ENCODE measurements at places on chromosomes 1 and 21. TPM values are rescaled to one million over a fixed set of nuclear protein-coding genes. Genes with fewer than 3 reads are reported as not detected.
A peak's percentile ranks its signal among the peaks of the same experiment; 100 is the strongest.

Gene RPL22
- 1,131 TPM for polyA plus RNA-seq

DNA sequence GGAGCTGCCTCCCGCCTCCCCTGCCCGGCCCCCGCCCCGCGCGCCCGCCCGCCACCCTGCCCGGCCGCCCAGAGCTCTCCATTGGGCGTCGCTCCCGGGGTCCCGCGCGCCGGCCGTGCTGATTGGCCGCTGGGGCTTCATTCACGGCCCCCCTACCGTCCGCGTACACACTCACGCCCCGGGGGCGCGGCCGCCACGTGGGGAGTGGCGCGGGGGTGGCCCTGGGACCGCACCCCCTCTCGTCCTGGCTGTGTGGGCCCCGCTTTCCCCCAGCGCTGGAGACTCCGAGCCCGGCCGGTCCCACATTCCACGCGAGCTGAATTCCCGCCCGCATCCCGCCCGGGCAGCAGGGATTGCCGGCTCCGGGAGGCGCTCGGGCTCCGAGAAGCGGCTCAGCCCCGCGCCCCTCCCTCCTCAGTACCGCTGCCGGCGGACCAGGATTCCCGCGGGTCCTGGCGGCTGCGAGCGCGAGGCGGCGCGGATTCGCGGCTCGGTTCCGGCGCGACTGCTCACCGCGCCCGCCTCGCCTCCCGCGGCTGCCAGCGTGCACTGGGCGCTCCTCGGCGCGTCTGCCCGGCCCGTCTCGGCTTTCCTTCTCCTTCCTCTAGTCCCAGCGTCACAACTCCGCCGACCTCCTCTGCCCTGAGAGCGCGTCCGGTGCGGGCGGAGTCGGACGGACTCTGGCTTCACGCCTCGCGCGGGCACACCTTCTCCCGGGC is 450 bp upstream of the POU3F1 start:
- DNase-seq = peak; percentile 66

DNA sequence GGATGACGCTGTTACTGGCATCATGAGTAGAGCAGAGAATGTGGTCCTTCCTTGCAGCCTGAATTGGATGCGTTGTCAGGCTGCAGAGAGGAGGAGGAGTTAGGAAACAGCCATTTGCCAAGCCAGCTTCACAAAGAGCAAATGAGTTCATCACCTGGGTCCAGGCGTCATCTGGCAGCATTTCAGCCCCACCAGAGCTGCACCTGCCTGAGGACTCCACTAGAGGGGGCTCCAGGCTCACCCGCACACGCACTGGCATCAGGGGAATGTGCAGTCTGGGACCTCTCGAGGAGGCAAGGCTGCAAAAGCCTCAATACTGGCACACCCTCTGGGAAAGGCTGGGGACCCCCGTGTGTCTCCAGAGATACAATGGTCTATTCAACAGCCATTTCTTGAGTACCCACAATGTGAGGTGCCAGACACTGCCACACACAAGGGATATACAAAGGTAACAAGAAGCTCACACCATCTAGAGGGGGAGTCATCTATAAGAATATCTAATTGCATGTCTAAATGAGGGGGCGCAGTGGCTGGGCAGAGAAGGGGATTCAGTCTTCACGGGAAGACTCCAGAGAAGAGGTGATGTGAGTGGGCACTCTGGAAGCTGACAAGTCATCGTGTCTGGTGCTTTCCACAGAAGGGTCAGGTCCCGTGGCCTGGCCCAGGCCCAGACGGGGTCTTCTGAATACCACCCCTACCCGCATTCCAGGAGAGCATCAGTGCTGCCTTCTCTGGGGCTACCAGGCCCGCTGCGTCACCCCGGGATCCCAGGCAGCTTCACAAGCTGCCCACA is 53.5 kb upstream of the CNTN2 start:
- DNase-seq = peak; percentile 58

GRCh38 chr1:204475656-204476432 is 18.8 kb downstream of the PIK3C2B start:
- no peak for DNase-seq

DNA sequence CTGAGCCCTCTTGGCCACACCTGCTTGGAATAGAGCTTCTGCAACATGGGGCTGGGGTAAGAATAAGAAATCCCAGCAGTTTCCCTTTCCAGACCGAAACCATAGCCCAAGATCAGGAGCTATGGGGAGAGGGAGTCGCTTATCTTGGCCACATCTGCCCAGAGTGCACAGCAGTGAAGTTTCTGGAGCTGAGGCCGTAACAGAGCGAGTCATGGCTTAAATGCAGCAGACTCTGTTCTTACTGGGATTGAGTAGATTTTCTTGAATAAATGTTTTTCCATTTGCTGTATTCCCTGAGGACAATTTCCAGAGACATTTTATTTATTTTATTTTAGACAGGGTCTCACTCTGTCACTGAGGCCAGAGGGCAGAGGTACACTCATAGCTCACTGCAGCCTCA is 33.5 kb downstream of the CFAP57 start:
- DNase-seq = peak; percentile 19

DNA sequence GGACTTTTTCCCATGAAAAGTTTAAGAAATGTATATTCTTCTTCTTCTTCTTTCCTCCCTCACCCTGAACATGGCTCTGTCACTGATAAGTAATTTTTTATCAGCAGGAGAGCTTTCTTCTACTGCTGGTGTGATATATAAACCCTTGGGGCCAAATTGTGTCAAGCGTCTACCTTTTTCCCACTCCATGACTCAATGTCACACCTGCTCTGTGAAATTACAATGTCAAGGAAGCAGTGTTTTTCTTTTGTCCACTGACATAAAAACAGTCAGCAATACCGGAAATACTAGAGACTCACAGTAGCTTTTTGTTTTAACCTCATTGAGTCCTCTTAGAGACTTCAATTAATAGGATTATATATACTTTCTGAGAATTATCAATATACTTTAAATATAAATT is 416.2 kb upstream of the ADGRL4 start:
- no peak for DNase-seq

Gene UBAP2L
- 143 TPM for polyA plus RNA-seq

DNA sequence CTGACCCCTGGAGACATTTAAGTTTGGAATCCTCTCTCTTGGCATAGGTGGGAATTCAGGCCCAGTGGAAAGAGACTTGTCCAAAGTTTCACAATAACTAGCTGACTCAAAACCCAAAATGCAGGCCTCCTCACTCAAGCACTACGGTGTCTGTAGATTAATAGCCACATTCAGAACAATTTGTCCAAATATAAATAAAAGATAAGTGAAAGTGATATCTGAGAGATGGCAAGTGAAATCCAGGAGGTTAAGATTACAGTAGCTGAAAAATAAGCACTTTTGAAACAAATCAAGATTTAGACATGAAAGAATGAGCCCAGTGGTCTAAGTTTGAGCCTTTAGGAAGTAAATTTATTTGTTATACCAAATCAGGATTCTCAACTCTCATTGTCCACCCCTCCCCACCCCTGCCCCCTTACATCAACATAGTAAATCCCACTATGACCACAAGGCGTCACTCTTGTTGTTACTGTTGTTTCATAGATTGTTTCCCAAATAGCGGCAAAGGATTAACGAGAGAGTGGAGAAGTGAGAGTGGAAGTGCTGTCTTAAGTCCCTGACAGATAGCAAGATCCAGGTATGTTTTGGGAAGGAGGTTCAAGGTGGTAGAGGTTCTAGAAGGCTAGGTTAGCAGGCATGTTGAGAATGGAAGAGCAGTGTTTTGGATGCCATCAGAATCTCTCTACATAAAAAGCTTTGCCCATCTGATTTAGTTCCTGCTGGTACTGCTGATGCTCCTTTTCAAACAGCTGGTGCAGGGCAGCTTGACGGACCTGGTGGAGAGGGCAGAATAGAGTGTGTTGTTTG is 7.1 kb upstream of the TPM3 start:
- DNase-seq = peak; percentile 30

Gene RGS8
- polyA plus RNA-seq = 0.19 TPM

DNA sequence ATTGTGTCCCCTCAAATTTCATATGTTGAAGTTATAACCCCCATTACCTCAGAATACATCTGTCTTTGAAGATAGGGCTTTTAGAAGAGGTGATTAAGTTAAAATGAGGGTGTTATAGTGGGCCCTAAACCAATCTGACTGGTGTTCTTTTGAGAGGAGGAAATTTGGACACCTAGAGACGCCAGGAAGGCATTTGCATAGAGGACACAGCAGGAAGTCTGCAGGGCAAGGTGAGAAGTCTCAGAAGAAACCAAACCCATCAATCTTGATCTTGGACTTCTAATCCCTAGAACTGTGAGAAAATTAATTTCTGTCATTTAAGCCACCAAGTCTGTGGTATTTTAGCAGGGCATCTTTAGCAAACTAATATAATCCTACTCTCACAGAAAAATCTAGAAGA is 13.0 kb downstream of the GOLPH3L start:
- no peak for DNase-seq

DNA sequence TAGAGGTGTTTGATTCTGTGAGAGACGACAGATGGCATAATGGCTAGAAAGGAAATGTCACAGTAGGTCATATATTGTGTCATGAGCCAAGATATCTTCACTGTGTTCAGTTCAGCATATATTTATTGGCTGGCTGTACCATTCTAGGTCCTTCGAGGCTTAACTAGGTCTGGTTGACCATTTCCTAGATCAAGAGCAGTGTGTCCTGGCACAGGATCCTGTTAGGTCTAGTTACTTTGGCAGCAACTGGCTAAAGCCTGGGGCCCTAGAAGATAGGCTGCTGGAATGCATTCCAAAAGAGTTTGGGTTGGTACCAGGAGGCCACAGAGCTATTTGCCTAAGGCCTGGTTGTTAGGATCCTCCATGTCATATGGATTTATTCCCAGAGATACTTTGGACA is 20.9 kb downstream of the ZBTB40 start:
- no peak for DNase-seq

DNA sequence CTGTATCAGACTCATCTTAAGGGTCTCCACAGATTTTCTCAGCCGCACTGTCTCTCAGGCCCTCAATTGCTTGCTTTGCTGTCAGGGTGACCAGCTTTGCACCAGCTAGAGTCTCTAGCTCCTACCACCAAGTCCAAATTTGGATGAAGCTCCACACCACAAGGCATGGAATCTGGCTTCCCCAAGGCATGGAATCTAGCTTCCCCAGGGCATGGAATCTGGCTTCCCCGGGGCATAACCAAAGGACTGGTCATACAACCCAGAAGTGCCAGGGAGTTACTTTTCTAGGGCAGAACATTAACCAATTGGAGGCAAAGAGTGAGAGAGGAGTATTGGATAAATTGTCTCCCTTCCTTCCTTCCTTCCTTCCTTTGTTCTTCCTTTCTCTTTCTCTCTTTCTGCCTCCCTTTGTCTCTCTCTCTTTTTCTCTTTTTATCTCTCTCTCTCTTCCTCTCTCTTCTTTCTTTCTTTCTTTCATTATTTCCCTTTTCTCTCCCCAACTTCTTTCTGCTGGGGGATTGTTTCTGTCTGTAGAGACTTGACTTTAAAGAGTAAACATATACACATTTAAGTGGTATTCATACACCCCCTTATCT is 76.9 kb upstream of the HAO2 start:
- DNase-seq = no peak

GRCh38 chr1:38102636-38103035 is 56.0 kb upstream of the POU3F1 start:
- no peak for DNase-seq

Gene SPATC1L
- polyA plus RNA-seq = 13.2 TPM

GRCh38 chr1:15219280-15220023 is 27.6 kb upstream of the FHAD1 start:
- DNase-seq = no peak

- no peak for DNase-seq
Measured at GRCh38 chr21:36841866-36842265, 124.6 kb downstream of the HLCS start.

Gene SYT6
- 0.76 TPM for polyA plus RNA-seq

- no peak for DNase-seq
Measured at GRCh38 chr1:30773722-30774358, 16.3 kb upstream of the LAPTM5 start.

GRCh38 chr1:184025242-184025675 is 12.3 kb downstream of the COLGALT2 start:
- DNase-seq = no peak

DNA sequence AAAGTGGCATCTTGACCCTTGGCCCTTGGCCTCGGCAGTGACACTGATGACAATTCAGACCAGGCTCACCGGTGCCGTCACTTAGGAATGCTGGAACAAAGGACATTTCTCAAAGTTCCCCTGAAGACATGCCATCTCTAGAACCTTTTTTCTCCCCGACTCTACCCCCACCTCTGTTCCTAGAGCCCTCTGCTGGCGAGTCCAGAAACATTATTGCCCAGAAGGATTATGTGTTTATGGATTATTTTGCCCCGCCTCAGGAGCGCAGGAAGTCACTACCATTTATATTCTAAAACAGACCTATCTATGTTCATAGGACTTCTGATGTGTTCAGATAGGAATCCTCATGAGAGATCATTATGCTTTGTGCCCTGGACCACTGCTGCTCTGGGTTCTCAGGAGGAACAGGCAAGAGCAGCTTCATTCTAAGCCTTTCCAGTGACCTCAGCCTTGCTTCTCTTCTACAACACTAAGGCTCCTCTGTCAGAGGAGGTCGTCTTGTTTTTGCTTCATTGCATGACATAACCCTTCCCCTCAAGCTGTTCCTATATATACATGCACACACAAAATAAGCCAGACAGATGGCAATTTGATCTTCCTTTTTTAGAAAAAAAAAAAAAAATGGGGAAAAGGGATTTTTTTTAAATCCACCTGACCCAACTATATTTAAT is 12.4 kb upstream of the SHISA4 start:
- DNase-seq = no peak

GRCh38 chr1:83693427-83694126 is 305.4 kb downstream of the TTLL7 start:
- no peak for DNase-seq

- DNase-seq = peak; percentile 5
Measured at GRCh38 chr1:68600049-68600661, 103.3 kb upstream of the DEPDC1 start.

Gene ANKRD34A
- polyA plus RNA-seq = 0.79 TPM

DNA sequence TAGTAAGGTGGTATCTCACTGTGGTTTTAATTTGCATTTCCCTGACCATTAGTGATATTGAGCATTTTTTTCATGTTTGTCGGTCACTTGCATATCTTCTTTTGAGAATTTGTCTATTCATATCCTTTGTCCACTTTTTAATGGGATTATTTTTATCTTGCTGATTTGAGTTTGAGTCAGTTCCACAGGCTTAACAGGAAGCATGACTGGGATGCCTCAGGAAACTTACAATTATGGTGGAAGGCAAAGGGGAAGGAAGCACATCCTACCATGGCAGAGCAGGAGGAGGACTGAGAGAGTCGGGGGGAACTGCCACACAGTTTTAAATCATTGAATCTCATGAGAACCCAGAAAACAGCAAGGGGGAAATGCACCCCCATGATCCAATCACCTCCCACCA is 51.1 kb downstream of the ODF2L start:
- DNase-seq = no peak

All from large intestine (tissue), 12 donors.